ENCODE measurements at places on chromosomes 12 and 14.

- peak; percentile 32 for DNase-seq
These were observed 69.6 kb upstream of the CHST11 start for GRCh38 chr12:104387190-104387589.

DNA sequence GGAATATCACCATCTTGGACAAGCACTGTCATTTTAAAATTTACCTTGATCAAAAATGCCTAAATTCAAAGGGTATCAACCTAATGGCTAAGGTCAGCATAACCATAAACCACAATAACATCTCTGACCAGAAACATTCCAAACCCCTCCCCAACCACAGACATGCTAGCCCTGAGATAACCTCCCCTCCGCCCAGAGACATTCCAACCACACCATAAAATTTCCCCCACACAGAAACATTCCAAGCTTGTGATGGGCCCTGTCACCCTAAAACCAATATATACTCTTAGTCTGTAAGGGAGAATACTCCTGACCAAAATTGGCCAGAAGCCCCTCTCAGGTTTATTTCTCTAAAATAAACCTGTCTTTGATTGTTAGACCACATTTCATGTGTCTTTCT lies 17.7 kb downstream of the EPYC start:
- peak; percentile 13 for DNase-seq

DNA sequence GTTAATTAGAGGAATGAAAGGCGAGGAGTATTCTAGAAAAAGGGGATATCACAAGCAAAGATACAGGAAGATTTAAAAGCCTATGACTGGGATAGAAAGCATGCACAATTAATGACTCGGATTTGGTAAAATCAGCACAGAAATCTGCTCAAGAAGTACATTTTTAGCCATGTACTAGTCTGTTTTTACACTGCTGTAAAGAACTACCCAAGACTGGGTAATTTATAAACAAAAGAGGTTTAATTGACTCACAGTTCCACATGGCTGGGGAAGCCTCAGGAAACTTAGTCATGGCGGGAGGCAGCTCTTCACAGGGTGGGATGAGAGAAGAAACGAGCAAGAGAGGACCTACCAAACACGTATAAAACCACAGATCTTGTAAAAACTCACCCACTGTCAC lies 716.3 kb upstream of the MDGA2 start:
- no peak for DNase-seq

GRCh38 chr14:106586098-106586704 lies 1059.8 kb downstream of the TMEM121 start:
- DNase-seq = no peak

GRCh38 chr12:88860851-88861250 lies 280.6 kb upstream of the KITLG start:
- DNase-seq = no peak

GRCh38 chr12:75815756-75816155 lies 215.8 kb downstream of the PHLDA1 start:
- DNase-seq = no peak

DNA sequence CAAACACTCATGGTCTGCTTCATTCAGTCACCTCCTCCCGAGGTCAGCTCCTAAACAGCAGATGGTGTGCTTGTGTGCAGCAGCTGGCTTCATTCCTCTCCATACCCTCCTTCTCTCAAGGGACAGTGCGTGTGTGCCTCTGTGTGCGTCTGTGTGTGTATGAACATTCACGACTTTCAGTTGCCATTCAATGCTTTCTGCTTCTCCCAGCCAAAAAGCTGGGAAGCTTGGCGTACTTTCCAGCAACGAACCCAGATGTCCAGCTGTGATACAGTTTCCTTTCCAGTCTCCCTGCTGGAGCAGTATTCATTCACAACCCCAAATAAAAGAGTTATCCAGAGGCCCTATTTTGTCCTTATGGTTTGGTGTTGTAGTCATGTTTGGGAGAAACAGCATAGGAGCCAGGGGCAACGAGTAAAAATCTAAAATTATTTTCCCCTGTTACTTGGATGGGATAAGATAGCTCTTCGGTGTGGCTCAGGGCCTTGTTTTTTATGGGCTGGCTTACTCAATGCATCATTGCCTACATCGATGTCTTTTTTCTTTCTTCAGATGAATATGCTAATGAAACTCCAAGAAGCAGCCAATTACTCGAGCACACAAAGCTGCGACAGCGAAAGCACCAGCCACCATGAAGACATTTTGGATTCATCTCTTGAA lies 379.3 kb downstream of the NAV3 start:
- DNase-seq = no peak

GRCh38 chr12:88650715-88651114 lies 70.4 kb upstream of the KITLG start:
- DNase-seq = peak; percentile 72

DNA sequence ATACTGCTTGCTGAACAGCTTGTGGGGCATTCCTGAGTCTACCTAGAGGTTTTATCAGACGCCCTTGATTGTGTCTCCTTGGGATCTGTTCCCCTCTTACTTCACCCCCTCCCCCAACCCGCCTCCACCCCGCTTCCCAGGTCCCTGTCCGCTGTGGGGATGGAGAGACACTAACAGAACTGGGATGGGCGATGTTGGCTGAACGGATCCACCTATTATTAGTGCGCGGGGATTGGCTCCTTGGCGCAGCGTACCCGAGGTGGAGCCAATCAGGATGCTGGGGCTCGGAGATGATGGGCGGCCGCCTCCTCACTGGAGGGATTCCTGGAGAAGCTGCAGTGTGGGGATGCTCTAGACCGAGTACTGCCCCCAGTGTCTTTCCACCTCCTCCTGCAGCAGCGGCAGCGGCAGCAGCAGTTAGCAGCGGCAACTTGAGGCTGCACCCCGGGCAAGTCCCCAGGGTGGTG lies at the start of gene SYT1:
TSS of gene SYT1 (plus strand) at position 372 of the 467 bp plus-strand sequence.
- DNase-seq = peak; percentile 12

DNA sequence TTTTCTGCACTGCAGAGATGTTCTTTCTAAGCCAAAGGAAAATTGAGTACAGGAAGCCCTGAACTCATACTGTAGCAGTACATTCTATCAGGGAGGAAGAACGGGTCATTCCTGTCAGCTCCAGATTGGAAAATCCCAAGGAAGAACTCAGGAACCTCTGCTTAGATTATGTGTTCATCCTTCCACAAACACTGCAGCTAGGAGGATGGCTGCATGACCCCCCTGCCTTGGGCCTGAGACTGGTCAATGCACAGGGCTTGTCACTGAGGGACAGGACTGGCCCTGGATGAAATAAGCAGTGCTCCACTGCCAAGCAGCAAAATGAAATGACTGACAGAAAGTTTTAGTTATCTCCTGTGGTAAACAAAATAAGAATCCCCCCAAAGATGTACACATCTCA lies 1406.8 kb upstream of the TMEM132C start:
- DNase-seq = no peak

- no peak for DNase-seq
These were observed 10.8 kb downstream of the TMEM52B start for GRCh38 chr12:10189653-10190052.

DNA sequence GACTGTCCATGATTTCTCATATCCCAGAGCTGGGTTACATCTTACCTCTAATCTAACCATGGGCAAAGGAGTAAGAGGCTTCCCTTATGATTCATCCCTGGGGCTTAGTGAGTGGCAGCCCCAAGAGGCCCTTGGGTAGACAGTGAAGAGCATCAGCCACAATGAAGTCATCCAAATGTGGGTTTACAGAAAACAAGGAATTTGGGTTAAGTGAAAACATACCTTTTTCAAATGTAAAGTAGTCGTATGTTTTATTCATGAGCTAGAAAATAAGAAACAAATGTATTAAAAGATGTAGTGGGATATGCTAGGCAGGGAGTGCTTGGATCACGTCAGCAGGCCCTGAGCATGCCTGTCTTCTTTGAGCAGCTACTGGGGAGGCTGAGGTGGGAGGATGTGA lies 54.0 kb upstream of the ELK3 start:
- peak; percentile 53 for DNase-seq

GRCh38 chr12:88360343-88360742 lies 218.2 kb downstream of the TMTC3 start:
- DNase-seq = peak; percentile 56

DNA sequence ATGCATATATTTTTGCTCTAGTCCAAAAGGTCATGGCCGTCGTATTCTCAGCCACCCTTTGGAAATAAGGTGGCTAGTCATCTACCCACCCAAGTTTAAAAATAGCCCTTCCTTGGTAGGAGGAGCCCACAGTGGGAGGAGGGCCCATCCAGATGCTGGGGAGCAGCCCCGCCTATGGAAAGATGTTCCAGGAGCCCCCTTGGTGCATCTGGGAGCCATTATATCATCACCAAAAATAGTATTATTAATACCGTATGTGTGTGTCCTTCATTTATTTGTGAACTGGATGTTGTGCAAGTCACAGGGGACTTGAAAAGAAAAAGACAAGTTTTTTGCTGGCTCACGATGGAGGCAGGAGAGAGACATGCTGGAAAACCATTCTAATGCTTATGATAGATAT lies 34.0 kb downstream of the EMP1 start:
- DNase-seq = no peak

DNA sequence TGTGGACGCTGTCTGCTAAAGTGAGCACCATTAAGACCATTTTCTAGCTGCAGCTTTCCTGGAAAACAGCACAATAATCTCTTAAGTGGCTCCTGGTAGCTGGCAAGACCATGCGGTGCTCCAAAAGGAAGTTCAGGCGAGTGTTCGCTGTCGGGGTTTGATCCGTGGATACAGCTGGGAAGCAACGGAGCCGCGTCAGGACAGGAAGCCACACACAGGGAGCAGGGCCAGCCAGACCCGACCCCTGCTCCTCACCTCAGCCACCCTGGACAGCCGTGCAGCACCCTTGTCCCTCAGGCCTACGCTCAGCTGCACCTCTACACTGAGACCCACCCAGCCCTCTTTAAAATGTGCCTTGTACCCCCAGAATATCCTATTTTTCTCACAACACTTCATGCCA lies 19.4 kb downstream of the ZFYVE21 start:
- DNase-seq = no peak

DNA sequence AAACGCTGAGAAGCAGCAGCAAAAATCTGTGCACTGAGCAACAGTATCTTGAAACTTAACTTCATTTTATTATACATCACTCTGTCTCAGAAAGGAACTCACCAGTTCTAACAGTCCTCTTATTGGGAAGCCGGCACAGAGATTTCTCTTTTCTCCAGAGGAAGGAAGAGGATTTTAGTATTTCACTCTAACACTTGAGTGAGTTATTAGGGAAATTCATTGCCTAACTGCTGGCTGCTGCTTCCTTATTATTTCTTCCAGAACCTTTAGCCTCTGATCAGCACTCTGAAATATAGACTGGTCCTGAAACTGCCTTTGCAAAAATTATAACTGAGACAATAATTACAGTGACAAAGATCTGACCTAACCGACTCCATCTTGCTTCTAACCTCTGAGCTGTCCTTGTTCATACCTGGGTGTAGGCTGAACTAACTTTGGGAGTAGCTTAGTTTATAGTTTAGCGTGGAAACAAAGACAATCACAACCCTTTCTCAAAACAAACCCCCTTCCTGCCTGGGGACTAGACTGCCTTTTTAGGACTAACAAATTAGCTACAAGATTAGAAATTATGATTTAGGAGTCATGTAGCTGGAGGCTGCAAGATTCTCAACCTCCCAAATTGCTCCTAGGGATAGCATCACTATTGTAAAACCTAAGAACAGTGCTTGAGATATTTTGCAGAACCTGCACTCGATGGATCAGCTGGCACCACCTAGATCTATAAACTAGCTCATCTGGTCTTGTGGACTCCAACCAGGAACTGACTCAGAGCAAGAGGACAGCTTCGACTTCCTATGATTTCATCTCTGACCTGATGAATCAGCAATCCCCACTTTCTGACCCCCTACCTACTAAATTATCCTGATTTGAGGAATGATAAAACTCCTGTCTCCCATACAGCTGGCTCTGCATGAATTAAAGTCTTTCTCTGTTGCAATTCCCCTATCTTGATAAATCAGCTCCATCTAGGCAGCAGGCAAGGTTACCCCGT lies 117.5 kb downstream of the DYRK2 start:
- DNase-seq = peak; percentile 60

DNA sequence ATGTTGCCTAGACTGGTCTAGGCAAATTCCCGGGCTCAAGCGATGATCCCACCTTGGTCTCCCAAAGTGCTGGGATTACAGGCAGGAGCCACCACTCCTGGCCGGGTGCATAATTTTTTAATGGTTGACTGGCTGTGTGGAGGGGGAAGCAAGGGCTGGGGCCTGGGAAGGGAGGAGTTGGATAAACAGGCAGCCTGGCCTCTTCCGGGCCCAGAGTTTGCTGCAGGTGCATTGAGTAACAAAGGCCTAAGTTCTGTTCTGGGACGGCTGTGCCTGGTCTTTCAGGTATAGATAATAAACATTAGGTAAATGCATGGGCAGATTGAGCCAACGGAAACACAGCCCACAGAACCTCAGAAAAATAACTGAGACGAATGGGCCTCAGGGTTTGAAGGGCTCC lies 191.3 kb upstream of the TBX3 start:
- no peak for DNase-seq

DNA sequence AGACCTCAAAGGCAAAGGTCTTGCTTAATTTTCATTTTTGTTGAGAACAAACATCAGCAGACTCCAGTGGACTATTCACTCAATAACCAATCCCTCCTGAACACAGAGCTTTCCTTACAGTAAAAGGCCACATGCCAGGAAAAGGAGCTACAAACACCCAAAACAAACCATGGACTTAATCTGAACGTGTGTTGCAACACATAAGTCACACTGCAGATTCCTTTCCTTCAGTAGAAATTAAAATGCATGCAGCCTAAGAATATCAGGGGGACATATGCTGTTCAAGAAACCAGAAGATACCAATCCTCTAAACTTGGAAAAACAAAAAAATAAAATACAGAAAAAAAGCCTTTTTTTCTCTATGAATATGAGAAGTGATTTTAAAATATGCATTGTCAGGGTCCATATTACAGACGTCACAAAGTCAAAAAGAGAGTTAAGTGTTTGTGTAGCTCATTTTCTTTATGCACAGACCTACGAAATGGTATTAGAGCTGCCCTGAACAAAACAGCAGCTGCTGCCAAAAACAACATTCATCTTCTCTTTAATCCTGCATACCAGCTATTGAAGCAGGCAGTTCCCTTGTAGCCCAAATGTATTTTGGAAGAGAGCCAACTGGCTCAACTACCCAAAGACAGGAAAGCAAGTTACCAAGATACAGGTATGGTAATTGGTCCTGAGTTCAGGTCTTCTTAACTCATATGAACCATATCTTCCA lies 26.2 kb downstream of the KITLG start:
- DNase-seq = peak; percentile 92

DNA sequence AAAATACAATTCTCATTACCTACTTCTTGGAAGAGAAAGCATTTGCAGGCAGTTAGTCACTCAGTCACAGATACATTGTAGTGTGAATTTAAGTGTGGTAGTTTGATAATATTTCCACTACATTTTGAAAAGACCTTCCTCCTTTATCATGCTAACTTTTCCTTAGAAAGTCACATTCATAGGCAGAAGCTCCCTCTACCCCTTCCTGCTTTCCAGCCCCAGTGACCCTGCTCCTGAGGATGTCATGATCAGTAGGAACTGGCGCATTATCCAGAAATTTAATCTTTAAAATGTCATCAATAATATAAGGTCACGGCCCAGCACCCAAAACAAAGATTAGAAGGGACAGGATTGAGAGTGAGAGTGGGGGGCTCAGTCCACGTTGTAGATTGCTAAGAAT lies 707.4 kb upstream of the STXBP6 start:
- no peak for DNase-seq

Measured in renal cortical epithelial cell (primary cell).